IMR-90 (cell line): ENCODE measurements at places on chromosomes 13 and 19.

DNA sequence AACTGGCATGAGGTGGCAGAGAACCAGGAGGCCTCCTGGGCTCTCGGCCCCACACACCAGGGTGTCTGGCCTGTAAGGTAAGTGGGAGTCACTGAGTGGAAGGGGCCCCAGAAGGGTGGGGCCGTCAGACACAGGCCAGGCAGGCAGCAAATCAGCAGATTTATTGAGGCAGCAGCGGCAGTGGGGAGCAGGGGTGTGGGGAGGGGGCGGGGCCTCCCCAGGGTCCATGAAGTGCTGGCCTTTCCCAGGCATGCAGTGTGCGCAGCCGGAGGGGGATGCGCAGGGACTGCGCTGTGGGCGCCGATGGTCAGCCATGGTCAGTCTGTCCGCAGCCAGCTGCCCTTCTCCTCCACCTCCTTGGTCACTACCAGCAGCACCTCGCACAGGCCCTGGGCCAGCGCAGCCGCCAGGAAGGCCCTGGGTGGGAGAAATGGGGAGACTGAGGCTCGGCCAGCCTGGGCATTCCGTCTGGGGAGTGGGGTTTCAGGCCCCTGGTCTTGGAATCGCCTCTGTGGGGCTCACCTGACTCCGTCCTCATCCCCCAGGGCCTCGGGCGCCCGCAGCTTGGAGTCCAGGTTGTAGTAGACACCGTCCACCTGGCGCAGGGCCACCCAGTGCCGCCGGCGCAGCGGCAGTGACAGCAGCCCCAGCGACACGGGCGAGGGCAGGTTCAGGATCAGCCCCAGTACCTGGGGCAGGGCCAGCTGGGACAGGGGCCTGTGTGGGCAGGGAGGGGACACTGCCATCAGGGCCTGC is 5.0 kb downstream of the JOSD2 start:
- no peak for DNase-seq

GRCh38 chr19:56080669-56081401 is 40.3 kb downstream of the ZNF787 start:
- DNase-seq = peak; percentile 78

GRCh38 chr13:42148538-42148937 is 100.1 kb downstream of the DGKH start:
- DNase-seq = no peak

- peak; percentile 34 for DNase-seq
Measured at GRCh38 chr19:4636151-4636717, 3.1 kb upstream of the TNFAIP8L1 start.
